ENCODE measurements at places on chromosomes 1 and 21.
A peak's percentile ranks its signal among the peaks of the same experiment; 100 is the strongest.

DNA sequence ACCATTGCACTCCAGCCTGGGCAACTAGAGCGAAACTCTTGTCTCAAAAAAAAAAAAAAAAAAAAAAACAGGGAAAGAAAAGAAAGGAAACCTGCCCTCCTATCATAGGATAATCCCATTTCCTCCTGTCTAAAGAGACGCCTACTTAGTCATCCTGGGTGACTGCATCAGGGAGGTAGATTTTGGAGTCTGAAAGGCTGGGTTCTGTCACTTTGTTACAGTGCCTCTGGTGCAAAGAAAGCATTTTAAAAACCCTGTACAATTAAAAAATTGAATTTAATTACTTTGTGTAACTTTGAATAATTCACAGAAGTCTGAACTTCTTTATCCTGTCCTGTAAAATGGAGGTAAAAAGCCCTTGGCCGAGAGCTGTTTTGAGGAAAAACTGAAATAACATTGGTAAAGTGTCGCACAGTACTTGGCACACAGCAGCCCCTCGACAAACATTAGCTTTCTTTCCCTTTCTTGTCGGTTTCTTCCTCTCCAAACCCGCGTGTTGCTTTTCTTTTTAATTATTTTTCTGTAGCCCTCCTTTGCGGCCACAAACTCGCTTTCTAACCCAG lies 657 bp upstream of the HDAC1 start:
- DNase-seq, result peak; percentile 66

GRCh38 chr21:33541105-33541711 lies 709 bp downstream of the GART start:
- peak; percentile 28 for DNase-seq

GRCh38 chr21:43783098-43783700 lies 6.2 kb upstream of the RRP1 start:
- no peak for DNase-seq

- DNase-seq, result peak; percentile 69
Observed at GRCh38 chr1:46673749-46674182, 2.1 kb downstream of the TEX38 start.

- DNase-seq, result no peak
Observed at GRCh38 chr1:108617008-108617723, 43.7 kb downstream of the HENMT1 start.

DNA sequence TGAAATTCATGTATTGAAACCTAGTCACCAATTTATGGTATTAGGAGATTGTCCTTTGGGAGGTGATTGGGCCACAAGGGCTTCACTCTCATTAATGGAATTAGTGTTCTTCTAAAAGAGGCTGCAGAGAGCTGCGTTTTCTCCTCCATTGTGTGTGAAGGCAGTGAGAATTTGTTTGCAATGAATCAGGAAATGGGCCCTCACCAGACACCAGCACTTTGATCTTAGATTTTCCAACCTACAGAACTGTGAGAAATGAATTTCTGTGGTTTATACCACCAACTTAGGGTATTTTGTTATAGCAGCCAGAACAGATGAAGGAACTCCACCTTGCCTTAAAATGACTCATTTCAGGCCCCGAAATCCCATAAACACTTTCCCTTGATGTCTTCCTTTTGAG lies 544.2 kb downstream of the RWDD3 start:
- no peak for DNase-seq

GRCh38 chr1:156246241-156246780 lies 1.5 kb downstream of the PAQR6 start:
- DNase-seq, result no peak

- no peak for DNase-seq
Observed at GRCh38 chr1:241744591-241744990, 92.5 kb downstream of the WDR64 start.

DNA sequence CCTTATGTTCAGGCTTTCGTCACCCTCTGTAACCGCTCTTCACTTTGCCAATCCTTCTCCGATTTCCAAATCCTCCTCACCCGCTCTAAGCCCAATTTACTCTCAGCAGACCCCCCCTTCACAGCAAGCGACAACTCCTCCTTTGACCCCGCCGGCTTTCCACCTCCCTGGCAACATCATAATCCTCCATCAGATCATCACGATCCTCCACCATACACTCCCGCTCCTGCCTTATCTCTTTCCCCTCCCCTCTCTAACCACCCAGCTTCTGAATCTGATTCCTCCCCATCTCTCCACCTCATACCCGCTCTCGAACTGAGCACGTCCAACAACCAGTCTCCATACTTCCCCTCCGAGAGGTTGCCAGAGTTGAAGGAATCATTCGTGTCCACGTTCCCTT lies 7.5 kb upstream of the EVA1B start:
- no peak for DNase-seq

DNA sequence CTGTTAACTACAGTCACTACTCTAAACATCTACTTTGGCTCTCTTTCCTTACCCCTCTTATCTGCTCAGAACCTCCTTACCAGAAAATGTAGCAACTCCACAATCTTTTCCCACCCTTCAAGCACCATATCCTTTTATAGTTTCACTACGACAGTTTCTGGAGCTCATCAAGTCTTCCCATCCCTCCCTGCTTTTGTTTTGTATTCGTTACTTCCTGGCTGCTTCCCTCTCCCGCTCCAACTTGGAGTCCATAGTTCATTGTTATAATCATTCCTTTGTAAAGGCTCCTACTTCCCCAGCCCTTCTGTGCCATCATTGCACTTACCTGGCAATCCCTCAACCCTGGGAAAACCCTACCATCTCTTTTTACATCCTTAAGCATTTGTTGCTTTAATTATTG lies 18.0 kb downstream of the MPZL1 start:
- no peak for DNase-seq

- no peak for DNase-seq
Observed at GRCh38 chr21:45945868-45946210, 35.7 kb upstream of the COL6A1 start.

- no peak for DNase-seq
Observed at GRCh38 chr1:64845831-64846425, 101.1 kb downstream of the RAVER2 start.

- DNase-seq, result peak; percentile 66
Observed at GRCh38 chr1:103514920-103515503, 10.5 kb upstream of the RNPC3 start.

DNA sequence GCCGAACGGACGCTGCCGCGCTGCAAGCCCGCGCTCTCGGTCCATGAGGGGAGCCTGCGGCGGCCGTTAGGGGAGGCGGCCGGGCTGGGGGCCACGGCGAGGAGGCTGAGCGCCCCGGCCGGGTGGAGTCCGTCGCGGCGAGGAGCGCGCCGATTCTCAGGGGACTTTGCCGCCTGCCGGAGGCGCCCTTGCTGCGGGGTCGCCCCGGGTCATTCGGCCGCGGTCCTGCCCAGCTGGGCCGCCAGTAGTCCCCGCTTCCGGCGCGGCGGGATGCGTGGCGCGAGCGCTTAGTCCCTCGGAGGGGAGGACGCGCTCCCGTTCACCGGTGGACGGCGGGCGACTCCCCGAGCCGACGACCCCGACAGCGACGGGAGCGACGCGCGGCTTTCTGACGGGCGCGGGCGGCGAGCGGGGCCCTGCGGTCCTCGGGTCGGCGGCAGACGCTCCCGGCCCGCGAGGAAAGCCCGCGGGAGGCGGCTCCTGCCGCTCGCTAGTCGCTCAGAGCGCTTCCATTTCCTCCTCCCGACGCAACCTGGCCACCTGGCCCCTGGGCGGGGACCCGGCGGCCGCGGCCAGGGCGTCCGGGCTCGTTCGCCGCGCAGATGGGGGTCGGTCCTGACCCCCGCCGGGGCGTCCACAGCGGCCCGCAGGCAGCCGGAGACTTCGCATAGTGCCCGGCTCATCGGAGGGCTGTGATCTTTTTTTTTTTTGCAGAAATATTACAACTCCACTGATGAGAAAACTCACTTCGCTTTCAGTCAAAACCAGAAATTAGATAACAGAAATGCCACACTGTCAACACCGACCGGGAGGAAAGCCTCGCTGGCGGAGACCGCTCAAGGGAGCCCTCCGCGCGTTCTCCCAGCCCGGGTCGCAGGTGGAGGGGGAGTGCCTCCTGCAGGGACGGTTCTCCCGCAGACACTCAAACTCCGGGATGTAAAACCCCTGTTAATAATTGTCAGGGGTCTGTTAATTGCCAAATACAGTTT lies 641 bp upstream of the ZBTB21 start:
- peak; percentile 25 for DNase-seq

DNA sequence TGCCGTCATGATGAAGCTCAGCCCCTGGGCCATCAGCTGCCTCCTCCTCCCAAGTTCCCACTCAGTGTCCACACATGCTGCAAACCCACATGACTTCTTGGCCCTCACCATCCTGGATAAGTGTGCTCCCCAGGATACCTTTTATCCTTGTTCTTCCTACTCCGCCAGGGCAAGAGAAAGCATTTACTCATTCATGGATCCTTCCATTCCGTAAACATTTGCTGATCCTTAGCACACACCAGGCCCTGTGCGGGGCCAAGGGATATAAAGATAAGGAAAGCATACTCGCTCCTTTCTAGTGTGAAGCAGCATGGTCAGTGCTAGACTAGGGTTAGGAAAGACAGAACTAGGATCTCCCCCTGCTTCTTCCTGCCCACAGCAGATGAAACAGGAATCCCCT lies 122.1 kb upstream of the HMGB4 start:
- no peak for DNase-seq

- no peak for DNase-seq
Observed at GRCh38 chr1:167631936-167632614, 2.0 kb downstream of the RCSD1 start.

DNA sequence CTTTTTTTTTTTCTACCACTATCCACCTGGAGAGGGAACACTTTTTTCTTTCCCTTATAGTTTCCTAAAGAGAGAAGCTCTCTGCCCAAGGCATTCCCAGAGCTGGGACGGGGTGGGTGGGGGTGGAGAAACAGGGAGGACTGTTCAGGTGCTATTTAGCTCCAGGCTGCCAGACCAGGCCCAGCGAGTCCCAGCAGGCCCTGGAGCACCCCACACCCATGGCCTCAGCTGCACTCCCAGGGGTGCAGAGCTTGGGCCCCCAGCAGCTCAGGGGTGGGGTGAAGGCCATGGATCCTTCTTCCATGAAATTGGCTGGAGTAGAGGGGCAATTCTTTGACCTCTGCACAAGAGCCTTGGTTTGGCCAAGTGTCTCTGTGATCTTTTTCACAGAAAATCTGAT lies 4.1 kb downstream of the ETV3L start:
- DNase-seq, result no peak

GRCh38 chr1:42173155-42173933 lies 8.8 kb upstream of the GUCA2A start:
- DNase-seq, result peak; percentile 52

- DNase-seq, result no peak
Observed at GRCh38 chr1:86860424-86860823, 53.5 kb downstream of the SELENOF start.

GRCh38 chr1:189149547-189150375 lies 1327.9 kb downstream of the BRINP3 start:
- no peak for DNase-seq

- DNase-seq, result no peak
Observed at GRCh38 chr1:54596756-54597155, 26.6 kb downstream of the FAM151A start.

GRCh38 chr1:20586953-20587660 lies 1.8 kb upstream of the CDA start:
- no peak for DNase-seq
